ENCODE measurements at places on chromosomes 7 and 10.
A peak's percentile ranks its signal among the peaks of the same experiment; 100 is the strongest.

DNA sequence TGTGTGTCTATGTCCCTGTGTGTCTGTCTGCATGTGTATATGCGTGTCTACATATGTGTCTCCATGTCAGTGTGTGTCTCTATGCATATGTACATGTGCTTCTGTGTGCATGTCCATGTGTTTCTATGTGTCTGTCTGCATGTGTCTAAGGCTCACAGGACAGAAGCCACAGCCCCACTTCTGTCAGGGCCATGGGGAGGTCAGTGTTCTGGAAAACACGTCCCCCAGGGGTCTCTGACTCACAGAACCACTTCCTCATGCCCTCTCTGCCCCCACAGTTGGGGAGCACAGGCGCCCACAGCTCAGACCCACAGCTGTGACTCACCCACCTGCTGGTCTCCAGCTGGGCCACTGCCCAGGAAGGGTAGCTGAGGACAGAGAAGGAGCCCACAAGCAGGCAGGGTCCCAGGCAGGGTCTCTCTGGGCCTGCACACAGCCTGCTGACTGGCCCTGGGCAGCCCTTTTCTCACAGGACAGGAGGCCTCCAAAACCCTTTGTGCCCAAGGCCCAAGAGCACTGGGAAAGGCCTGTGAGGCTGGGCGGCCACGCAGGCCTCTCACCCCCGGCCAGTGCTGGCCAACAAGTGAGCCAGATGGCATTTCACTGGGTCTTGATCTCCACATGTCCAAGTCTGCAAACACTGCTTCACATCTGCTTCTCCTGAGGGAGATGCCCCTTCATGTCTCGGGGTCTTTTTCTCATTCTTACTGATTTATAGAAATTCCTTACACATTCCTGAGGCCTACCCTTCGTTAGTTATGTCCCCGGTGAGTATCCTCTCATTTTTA lies 102.9 kb upstream of the FAM20C start:
- DNase-seq: peak; percentile 80

DNA sequence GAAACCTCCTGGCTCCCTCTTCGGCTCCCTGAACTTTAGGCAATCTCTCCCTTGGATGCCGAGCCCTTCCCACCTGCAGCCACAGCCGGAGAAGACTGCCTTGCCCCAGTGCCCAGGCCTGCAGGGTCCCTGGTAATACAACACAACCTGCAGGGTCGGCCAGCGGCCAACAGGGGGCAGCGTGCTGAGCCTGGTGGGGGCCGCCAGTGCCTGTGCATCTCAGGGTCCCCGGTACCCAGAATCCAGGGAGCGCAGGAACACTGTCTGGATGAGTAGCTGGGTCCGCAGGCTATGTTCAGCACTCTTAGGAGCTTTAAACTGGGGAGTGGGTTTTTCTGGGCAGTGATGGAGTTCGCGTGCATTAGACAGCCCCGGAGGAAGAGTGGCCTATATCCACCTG lies 17.5 kb upstream of the C10orf71 start:
- no peak for DNase-seq

- DNase-seq: peak; percentile 2
Measured at GRCh38 chr7:70856901-70857630, 274.9 kb upstream of the GALNT17 start.

DNA sequence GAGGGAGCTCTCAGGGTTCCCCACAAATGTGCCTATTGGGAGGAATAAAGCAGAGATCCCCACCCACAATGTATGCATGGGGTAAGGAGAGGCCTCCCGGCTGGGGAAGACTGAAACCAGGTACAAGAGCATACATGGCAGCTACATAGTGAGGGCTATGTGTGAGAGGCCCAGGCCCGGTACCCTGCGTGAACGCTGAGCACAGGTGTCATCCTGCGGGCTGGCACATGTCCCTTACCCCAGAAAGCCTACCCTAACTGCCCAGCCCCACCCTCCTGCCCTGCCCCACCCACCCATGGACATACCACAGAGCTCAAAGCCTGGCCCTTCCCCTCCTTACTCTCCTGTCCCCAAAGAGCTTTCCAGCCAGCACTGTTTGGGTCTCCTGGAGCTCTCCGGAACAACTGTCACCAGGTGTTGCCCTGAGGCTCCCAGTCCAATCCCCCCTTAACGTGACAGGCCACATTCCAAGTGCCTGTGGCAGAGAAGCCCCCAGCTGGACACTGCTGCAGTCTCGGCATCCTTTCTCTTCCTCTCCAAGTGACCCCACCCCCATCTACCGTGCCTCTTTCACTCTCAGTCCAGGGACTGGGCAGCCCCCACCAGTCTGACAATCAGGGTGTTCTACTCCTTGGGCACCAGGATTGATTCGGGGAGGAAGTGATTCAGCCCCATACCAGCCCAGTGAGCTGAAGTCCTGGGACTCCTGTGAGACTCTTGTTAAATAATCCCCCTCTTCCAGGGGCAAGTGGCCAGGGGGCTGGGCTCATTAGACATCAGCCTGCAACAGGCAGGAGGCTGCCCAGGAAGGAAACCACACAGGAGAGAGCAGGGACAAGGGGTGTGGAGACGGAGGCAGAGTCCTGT lies 19.6 kb downstream of the GRID1 start:
- DNase-seq: no peak

DNA sequence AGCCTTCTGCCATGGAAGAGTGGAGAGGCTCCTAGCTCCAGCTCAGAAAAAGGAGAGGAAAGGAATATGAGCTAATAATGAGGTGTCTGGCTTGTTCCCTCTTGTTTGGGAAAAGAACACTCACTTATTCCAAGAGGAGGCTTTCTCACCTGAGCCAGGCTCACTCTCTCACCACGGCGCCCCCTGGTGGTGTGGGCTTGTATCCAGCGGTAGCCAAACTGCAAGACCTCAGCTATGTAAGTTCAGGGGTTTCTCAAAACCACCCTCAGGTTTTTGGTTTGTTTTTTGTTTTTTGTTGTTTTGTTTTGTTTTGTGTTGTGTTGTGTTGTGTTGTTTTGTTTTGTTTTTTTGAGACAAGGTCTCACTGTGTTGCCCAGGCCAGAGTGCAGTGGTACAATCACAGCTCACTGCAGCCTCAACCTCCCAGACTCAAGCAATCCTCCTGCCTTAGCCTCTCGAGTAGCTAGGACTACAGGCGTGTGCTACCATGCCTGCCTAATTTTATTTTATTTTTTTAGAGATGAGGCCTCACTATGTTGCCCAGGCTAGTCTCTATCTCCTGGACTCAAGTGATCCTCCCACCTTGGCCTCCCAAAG lies 124.0 kb downstream of the TMEM130 start:
- DNase-seq: peak; percentile 41

GRCh38 chr7:93622036-93623033 lies 47.8 kb upstream of the CALCR start:
- DNase-seq: no peak

DNA sequence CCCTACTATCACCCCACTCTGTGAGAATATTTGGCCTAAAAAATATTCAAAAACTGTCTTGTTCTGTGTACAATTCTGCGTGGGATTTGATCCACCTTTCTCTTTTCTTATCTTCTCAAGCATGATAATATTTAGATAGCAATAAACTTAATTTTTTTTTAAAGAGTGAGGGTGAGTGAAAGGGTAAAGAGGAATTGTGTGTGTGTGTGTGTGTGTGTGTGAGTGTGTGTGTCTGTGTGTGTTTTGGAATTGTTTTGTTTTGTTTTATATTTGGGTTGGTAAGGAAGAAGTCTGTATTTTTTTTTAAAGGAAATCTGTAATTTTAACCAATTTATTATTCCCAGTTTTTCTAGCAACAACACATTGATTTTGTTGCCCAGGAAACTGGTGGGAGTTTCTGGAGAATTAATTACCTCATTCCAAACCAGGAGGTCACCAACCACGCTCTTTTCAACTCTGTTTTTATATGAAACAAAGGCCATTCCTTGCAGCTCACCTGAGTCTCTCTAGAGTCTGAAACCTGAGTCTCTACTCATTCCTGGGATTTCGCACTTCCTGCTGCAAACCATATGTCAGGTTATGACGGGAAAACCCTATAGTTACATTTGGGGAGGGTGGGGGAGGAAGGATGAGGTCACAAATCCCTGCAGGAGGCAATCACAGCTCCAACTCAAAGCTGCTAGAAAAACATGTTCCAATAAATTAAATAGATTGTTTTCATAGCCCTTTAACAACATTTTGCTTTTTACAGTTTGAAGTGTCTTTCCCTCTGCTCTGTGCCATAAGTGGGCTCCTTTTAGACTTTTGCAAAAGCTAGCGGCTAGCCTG lies 38.1 kb upstream of the XPNPEP1 start:
- DNase-seq: no peak

- no peak for DNase-seq
Measured at GRCh38 chr7:150862356-150862755, 10.0 kb downstream of the AOC1 start.

- DNase-seq: no peak
Measured at GRCh38 chr7:127710635-127711034, 58.6 kb downstream of the SND1 start.

- no peak for DNase-seq
Measured at GRCh38 chr7:158034571-158034970, 553.1 kb downstream of the PTPRN2 start.

GRCh38 chr7:51121931-51122425 lies 194.6 kb downstream of the COBL start:
- DNase-seq: no peak

- DNase-seq: no peak
Measured at GRCh38 chr7:132738254-132738653, 162.0 kb upstream of the PLXNA4 start.

DNA sequence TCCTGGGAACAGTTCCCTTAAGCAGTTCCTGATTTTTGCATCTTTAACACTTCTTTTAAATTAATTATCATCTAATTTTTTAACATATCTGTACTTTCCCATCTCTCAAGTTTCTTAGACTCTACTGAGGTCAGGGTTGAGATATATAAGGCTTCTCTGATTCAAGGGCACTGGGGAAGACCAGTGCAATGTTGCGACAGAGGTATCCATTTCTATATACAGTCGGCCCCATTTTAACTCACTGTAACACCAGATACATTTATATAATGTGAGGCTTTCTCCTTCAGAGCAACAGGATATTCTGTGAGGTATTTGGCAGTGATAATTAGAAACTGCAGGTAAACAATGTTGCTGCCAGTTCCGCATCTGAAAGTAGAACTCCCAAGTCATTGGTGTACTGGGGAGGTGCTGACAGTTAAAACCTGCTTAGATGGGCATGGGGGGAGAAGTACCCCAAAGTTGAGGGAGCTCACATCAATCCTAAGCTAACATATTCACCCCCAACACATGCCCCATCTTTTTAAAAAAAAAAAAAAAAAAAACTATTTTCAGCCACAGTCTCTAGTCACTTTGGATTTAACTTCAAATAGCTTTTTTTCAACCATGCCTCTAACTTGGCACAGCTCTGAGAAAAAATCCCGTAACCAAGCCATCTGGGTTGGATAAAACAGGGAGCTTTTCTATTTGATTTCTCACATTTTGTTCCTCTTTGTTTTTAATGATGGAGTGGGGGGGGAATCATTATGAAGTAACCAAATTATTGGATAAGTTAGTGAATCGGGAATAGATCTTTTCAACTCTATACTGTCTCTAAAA lies 62.9 kb downstream of the REEP3 start:
- no peak for DNase-seq

- DNase-seq: peak; percentile 4
Measured at GRCh38 chr10:92241158-92241500, 49.7 kb downstream of the CPEB3 start.

DNA sequence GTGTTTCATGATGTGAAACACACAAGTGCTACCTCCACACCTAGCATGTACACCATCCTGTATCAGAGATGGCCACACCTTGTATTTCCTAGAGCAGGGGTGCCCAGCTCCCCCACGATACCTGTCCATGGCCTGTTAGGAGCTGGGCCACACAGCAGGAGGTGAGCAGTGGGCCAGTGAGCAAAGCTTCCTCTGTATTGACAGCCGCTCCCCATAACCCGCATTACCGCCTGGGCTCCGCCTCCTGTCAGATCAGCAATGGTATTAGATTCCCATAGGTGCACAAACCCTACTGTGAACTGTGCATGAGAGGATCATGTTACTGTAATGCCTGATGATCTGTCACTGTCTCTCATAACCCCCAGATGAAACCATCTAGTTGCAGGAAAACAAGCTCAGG lies 145.6 kb upstream of the RNF32 start:
- DNase-seq: no peak

DNA sequence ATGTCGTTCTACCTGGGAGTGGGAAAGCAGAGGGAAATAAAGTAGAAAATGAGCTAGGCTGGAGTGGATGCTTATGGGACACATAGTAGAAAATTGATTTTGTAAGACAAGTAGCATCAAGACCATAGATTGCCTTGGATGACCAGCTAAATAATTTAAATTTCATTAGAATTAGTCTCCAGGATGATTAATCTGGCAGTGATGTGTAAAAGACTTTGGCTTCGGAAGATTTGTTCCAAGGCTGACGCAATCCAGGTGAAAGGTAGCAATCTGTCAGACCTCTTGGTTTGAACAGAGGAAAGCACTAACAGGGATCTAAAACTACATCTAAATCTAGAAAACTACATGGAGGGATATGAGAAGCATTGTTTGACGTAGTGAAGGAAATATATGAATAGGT lies 236.5 kb downstream of the ARL4A start:
- no peak for DNase-seq

- DNase-seq: no peak
Measured at GRCh38 chr10:102660888-102661657, 16.8 kb downstream of the TRIM8 start.

GRCh38 chr7:141483044-141483443 lies 68.2 kb upstream of the AGK start:
- no peak for DNase-seq

DNA sequence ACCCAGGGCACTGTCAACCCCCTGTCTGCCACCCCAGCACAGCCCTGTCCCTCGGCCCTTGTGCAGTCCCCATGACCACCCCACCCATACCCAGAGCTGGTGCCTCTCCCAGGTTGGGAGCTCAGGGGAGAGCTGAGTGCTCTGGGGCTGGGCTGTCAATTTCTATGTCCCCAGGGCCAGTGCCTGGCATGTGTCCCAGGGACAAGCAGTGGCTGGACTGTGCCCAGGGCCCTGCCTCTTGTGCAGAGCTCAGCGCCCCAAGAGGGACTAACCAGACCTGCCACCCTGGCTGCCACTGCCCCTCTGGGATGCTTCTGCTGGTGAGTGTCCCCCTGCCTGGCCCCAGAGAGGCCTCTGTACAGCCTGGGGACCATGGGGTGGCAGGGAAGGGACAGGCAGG lies 29.0 kb upstream of the ZNF862 start:
- DNase-seq: no peak

- DNase-seq: no peak
Measured at GRCh38 chr7:25906003-25906402, 246.0 kb upstream of the NFE2L3 start.

All from CD14-positive monocyte (primary cell).